ENCODE measurements at places on chromosomes 12 and 14. TPM values are rescaled to one million over a fixed set of nuclear protein-coding genes. Genes with fewer than 3 reads are reported as not detected.
A peak's percentile ranks its signal among the peaks of the same experiment; 100 is the strongest.

CLEC9A gene
- total RNA-seq, result not detected

KCNJ8 gene
- total RNA-seq, result 7.4 TPM

KRT6A gene
- total RNA-seq, result not detected

PTPRQ gene
- total RNA-seq, result 1.3 TPM

PLEKHH1 gene
- 0.33 TPM for total RNA-seq

ABCC9 gene
- total RNA-seq, result 9.9 TPM

ACOT6 gene
- total RNA-seq, result not detected

TCL1B gene
- not detected for total RNA-seq

CALM1 gene
- 269 TPM for total RNA-seq

KRT82 gene
- not detected for total RNA-seq

PSME2 gene
- total RNA-seq, result 82.7 TPM

DNA sequence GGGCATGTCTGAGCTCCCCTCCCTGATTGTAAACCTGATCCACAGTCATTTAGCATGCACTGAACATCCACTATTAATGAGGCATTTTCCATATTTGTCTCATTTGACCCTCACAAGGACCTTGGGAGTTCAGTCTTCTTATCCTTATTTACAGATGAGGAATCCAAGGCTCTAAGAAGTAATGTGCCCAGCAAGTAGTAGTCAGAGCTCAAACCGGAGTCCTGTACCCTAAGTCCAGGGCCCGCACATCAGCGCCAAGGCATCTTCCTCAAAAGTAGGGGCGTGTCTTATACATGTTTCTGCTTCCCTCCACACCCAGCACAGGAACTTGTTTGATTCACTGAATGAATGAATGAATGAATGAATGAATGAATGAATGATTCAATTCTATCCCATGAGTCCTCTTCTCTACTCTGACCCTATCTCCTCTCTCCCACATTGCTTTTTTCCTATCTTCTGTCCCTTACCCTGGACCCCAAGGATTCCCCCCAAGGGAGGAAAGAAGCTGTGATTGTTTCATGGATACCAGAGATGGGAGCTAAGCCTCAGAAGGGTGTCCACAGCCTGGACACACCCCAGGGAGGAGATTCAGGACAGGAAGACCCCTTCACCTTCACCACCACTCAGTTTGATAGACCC, 21.8 kb upstream of the KRT8 start:
- DNase-seq, result no peak

GRCh38 chr14:76654573-76655108, 106.6 kb upstream of the VASH1 start:
- no peak for DNase-seq

GRCh38 chr12:98379106-98379505, 136.3 kb upstream of the TMPO start:
- no peak for DNase-seq

DNA sequence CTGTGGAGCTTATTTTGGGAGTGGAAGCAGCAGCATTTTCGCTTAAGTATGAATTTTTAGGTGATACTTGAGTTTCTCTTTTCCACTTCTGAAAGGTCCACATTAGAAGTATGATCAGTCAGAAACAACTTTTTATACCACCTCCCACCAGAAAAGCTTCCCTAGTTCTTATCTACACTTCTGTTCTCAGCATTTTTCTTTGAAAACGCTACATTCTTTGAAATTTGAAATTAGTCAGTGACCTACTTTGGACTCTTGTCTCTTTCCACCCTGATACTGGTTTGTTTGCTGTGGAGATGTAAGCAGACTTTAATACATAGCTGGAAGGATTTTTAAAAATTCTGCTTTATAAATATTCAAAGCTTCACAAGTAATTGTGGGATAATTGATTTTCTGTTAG, 22.2 kb downstream of the PCBP2 start:
- no peak for DNase-seq

GRCh38 chr14:73760598-73761586, 46.7 kb upstream of the PNMA1 start:
- no peak for DNase-seq

DNA sequence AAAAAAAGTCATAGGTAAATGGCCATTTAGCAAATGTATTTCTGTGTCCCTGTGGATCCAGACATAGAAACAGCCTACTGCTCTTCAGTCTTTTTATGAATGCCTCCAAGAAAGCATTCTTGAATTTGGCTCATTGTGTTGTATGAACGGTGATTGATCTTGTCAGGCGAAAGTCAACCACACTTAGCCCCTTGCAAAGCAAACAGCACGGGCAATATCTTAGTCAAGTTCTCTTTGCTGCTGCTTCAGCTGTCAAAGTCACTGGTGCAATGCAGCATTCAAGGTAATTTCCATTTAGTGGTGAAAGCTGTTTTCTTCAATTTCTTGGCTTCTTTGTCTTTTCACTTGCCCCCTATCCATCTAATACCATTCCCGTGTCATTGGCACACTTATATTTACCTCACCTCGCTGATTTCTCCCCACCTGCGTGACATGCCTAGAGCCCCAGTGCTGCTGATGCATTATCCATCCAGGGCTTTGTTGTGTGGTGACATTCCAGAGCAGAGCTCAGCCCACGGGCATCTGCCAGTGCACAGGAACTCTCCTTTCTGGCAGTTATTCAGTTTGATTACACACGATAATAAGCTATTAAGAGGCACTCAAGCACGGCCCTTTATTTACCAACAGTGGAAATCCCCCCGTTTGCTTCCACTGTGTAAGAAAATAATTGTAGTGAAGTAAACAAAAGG, 362.3 kb upstream of the NOVA1 start:
- no peak for DNase-seq

- DNase-seq, result no peak
Measured at GRCh38 chr14:85947461-85948139, 417.7 kb downstream of the FLRT2 start.

DNA sequence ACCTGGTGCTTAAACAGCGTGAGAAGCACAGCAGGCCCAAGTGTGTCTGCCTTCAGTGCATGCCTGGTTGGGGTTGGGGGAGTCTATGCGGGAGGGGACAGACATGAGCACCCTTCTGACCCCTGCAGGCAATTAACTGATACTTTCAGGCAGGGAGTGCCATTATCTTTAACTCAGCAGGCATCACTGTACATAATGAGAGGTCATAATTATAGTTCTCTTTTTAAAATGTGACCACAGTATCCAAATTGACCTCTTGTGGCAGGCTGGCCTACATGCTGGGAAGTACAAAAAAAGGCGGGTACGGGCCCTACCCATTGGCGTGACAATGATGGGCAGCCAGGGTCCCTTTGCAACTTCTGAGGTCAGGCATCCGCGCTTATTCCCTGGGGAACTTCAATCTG, 209.1 kb downstream of the FOXN3 start:
- no peak for DNase-seq

GRCh38 chr14:87754520-87755223, 238.3 kb downstream of the GALC start:
- DNase-seq, result no peak

DNA sequence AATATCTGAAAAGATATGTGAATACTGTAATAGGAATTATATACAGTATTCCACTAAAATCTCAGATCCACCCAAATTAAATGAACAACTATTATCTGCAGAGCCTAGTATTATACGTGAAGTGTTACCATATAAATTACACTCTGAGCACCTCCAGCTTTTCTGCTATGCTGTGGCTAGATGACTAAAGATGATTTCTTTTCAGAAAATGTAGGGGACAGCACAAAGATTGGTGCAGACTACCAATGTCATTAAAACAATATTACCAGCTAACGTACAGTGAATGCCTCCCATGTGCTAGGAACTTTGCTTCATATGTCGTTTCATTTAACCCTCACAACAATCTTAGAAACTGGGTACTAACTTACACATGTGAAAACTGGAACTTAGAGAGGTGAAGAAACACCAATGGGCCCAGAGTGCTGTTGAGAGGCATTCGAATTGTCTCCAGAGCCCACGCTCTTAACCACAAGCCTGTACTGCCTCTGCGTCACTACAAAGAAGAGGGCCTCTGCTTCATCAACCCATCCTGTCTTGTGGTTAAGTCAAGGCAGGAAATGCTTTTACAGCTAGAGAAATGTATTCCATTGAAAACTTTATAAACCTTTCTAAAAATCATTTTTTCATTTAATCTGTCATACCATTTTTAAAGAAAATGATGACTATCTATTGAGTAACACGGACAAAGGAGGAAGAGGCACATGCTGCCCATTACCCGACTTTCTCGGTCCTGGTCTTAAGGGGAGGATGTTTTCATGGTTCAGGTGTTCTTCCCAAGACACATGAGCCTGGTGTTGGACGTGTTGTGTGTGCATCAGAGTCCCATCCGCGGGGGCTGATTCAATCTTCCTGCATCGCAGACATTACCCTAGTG, 1.3 kb downstream of the GPR65 start:
- DNase-seq, result no peak

GRCh38 chr12:30440826-30441602, 254.7 kb downstream of the IPO8 start:
- DNase-seq, result peak; percentile 42

- DNase-seq, result no peak
Measured at GRCh38 chr12:131621701-131622421, 89.0 kb upstream of the SFSWAP start.

DNA sequence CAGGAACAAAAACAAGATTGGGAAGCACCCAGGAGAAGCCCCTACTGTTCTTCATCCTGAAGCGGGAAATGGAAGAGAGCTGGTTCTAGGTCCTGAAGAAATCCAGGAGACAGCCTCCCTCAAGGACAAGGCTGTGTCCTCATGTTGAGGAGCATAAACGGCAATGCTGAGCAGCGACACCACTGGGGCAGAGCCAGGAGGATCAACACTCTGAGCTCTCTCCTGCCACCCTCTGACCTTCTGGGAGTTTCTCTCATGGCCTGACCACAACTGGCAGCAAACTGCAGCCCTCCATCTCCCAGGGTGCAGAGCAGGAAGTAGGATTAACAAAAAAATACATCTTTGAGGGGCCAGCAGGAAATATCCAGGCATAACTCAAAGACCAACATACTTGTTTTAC, 1292.2 kb upstream of the TMEM132C start:
- no peak for DNase-seq

GRCh38 chr12:23083267-23083666, 458.3 kb downstream of the ETNK1 start:
- DNase-seq, result peak; percentile 98

GRCh38 chr12:13186302-13186701, 10.2 kb upstream of the EMP1 start:
- no peak for DNase-seq

DNA sequence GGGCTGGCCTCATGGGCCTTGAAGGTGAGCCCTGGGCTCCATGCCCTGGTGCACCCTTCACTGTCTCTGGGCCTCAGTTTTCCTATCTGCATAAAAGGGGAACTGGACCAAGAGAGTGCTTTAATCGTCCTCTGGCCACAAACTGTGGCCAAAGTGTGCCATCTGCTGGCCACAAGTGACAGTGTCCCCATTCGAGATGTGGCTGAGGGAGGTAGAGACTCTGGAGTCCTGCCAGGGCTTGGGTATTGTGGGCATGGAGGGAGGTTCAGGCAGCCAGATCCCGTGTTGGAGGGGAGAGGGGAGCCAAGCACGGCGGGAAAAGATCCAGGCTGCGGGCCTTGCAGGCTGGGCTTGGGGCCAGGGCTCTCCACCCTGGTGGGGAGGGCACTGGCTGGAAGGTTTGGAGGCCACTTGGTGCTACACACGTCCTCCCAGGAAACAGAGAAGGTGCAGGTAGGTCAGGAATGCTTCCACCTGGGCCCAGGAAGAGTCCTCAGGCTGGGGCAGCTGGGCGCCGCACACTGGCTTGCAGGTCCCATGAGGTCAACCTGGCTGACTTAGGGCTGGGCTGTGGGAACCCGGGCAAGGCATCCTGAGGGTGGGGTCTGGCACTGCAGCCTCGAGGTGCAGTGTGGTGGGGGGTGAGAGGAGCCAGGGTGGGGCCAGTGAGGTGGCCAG, 7.3 kb upstream of the KIF26A start:
- peak; percentile 7 for DNase-seq

DNA sequence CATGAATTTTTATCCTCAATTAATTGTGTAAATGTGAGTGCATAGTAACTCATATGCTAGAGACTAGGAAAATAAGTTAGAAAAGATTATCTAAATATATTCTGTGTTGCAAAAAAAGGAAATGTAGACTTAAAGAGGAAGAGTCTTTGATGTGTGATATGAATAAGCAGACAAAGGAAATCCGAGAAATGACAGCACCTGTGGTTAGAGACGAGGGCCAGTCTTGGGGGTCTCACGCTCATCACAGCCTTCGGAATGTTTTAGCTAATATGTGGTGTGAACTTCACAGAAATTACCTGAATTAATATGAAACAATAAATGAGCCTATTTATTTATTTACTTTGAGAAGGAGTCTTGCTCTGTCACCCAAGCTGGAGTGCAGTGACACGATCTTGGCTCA, 11.6 kb downstream of the ATP6V0A2 start:
- no peak for DNase-seq

DNA sequence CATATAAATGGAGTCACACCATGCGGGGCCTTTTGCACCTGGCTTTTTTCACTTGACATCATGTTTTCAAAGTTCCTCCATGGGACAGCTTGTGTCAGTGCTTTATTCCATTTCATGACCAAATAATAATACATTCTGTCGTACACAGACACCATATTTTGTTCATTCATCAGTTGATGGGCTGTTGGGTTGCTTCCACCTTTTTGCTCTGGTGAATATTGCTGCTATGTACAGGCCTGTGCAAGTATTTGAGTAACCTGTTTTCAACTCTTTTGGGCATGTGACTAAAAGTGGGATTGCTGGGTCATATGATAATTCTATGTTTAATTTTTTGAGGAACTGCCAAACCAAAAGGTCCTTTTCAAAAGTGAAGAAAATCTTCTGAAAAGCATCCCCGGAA, 46.9 kb downstream of the HCAR2 start:
- DNase-seq, result no peak

DNA sequence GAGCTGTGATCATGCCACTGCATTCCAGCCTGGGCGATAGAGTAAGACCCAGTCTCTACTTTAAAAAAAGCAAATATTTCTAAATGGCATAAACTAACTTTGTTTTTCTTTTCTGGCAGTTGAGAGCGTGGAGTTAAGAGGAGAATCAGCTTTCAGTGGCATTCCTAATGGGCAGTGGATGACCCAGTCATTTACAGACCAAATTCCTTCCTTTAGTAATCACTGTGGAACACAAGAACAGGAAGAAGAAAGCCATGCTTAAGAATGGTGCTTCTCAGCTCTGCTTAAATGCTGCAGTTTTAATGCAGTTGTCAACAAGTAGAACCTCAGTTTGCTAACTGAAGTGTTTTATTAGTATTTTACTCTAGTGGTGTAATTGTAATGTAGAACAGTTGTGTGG, 21.2 kb downstream of the TDG start:
- DNase-seq, result peak; percentile 85

GRCh38 chr12:43004908-43005307, 415.4 kb upstream of the PRICKLE1 start:
- no peak for DNase-seq

GRCh38 chr12:39620659-39621658, 1.4 kb upstream of the ABCD2 start:
- peak; percentile 5 for DNase-seq

Measured in fibroblast of lung (primary cell).